Activated naive CD4-positive, alpha-beta T cell treated with anti-CD3 and anti-CD28 coated beads, Interleukin-2, amount 50 U/mL, for 72 hours (primary cell): ENCODE measurements at places on chromosomes 1 and 21. TPM values are rescaled to one million over a fixed set of nuclear protein-coding genes. Genes with fewer than 3 reads are reported as not detected.

DNA sequence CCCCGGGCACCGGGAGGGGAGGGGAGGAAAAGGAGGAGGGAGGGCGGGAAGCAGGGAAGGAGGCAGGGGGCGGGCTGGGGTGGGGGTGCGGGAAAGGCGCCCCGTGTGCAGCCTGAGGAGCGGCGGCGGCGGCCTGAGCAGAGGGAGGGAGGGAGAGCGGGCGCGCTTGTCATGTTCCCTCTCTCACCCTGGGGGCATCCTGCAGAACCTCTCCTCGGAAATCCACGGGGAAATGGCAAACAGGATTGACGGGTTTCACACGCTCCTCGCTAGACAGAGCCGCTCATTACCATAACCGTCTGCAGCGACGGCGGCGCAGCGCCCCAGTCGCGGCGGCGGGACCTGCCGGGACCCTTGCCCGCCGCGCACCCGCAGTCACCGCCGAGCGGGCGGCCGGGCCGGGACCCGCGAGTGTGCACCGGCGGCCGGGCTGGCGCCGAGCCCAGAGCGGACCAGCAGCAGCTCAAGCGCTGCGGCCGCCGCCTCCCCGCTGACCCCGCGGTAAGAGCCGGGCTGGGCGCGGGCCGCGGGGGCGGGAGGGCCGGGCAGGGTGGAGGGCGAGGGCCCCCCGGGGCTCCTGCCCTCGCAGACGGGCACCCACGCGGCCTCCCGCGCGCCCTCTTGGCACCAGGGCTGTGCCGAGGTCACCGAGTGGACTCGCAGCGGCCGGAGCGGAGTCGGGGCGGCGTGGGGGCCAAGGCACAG, at the start of gene SERTAD4:
Gene SERTAD4, plus strand, starts transcription at position 286 of the 705 bp plus-strand sequence. CDS start 5,165 bp downstream, outside the sequence.
- peak; percentile 13 for DNase-seq

DNA sequence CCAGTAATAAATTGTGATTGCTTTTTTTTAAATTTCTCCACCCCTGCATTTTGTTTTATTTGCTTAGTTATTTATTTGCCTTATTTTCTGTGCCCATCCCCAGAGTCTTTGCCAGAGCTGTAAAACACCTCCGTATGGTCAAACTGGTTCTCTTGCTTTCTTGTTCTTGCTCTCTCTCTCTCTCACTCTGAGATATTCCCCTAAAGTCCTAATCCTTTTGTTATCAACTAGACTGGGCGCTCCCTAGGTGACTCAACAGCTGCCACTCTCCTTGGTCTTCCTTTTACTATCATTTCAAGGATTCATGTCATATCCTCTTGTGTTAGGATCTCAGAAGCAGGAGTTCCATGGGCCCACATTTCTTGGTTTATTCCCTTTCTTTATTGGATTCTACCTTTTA, 160.0 kb downstream of the PRDM2 start:
- no peak for DNase-seq

The RGS13 gene
- not detected for total RNA-seq

GRCh38 chr21:29230551-29231261, 68.0 kb upstream of the BACH1 start:
- no peak for DNase-seq

DNA sequence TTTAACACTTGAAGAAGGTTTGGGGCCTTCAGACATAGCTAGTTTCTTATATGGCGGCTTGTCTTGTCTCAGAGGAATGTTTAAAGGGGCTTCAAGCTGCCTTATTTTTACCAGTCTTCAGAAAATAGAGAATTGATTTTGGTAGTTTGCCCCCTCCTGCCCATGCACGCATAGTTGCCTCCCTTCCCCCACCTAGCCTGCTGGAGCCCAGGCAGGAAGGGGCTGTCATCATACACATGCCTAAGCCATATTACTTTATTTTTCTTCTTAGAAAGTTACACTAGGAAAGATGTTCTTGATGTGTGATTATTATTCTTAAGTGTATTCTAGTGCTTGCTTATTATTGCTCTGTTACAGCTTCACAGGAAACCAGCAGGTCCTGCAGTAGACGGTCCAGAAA, 18.3 kb downstream of the PBX1 start:
- DNase-seq: no peak

DNA sequence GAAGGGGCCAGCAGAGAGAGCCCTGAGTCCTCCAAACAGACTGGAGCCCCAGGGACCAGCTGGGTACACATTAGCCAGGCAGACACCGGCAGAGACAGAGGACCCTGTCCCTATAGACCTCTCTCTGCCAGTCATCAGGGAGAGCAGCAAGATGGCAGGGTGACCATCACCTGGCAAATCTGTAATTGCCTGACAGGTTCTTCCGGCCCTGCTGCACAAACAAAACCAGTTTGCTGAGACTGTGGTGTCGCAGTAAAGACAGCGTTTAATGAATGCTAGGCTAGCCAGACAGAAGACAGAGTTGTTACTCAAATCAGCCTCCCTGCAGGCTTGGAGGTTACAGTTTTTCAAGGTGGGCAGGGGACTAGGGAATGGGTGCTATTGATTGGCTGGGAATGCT, 618.9 kb downstream of the NPHP4 start:
- no peak for DNase-seq

The CD34 gene
- 0.16 TPM for total RNA-seq

DNA sequence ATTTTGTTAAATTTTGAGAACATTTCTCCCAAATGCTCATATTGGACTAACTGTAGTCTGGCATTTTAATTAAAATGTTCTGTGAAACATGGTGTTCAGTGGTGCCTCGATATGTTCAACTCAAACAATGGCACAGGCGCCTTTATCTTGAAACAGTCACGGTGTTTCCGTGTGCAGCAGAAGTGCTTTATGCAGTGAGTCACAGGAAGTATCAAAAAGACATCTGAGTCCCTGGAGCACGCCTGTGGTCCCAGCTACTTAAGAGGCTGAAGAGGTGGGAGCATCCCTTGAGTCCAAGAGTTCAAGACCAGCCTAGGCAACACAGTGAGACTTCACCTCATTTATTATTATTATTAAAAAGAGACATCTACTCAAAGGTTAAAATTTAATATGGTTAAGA, 52.2 kb downstream of the GREM2 start:
- no peak for DNase-seq

GRCh38 chr1:169115891-169116585, 9.5 kb downstream of the ATP1B1 start:
- no peak for DNase-seq

GRCh38 chr1:119430486-119430885, 15.5 kb downstream of the HSD3B2 start:
- DNase-seq: no peak

- no peak for DNase-seq
Measured at GRCh38 chr1:115647507-115647906, 5.7 kb downstream of the VANGL1 start.

DNA sequence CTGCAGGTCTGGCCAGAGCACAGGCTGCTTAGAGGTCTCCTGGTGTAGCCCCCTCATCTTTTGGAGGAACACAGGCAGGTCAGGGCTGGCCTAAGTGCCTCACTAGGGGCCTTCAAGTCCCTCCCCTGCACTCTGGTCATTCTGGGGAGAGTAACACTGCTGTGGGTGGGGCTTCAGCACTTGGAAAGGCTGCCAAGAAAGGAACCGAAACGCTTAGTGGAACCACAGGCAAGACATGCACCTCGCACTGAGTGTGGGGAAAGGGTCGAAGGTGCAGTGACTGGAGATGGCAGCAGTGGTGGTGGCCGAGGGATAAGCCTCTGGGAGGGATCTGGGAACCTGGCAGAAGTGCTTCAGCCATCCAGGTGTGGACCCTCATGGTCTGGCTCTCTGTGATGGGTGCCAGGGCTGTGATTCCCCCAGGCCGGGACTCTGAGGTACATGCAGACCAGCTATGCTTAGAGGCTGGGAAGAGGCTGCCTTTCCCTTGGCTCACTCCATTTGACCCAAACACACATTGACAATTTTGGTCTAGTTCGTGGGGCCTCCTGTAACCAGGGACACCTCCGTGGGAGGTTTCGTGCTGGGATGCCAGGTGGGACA, 182.9 kb upstream of the CSF3R start:
- no peak for DNase-seq
